ENCODE measurements at places on chromosomes 4 and X.
A peak's percentile ranks its signal among the peaks of the same experiment; 100 is the strongest.

- no peak for DNase-seq
Measured at GRCh38 chr4:171025343-171025742, 787.9 kb upstream of the GALNTL6 start.

- DNase-seq: no peak
Measured at GRCh38 chr4:24443200-24443599, 141.2 kb downstream of the DHX15 start.

GRCh38 chr4:186067757-186068385 lies 1.1 kb upstream of the TLR3 start:
- DNase-seq: peak; percentile 30

DNA sequence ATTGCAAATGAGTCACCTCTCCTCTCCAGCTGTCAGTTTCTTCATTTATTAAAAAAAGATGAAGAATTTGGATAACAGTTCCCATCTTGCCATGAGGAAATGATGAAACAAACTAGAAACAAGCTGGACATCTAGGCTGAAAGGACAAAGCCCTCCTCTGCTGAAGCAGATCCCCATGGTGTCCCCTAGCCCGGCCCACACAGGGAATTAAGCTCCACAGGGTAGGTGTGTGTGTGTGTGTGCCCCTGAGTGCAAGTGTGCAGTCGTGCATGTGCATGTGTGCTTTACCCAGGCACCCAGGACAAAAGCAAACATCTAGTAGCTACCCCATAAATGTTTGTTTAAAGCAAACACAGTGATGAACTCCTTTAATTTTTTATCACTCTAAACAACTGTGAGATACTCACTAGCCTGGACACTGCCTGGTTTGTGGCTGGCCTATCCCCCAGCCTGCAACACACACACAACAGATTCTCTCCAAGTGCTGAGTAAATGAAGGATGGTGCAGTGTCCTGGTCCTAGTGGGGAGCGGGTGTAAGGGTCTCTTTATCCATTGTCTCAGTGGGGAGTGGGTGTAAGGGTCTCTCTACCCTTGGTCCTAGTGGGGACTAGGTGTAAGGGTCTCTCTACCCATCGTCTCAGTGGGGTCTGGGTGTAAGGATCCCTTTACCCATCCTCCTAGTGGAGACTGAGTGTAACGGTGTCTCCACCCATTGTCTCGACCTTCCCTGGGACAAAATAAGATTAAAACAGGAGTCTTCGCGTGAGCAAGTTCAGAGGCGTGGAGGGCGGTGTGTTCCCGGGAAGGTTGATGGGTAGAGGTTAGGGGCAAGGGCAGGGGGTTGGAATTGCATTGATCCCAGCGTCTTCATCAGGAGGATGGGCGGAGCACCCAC lies 688 bp upstream of the EVC start:
- DNase-seq: no peak

DNA sequence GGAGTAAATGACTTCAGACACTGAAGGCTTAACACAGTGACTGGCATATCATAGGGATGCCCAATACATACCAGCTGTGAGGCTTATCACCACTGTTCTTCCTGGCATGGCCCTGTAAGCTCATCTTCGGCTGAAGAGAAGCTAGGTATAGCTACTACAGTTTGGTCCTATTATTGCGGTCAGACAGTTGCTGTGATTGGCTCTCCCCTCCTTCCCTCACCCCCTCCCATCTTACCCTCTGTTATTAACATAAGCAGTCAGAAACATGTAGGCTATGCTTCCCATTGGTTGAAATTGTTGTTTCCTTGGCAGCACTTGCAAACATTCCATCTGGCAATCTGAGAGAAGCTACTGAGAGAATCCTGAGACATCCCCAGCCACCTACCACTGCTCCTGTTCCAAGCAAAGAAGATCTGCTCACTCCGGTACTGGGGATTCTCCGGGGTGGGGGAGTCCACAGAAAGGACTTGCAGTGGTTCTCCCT lies at the start of gene AKAP14:
AKAP14 (plus strand) TSS at position 51 of the 484 bp plus-strand sequence. CDS start 7,331 bp downstream, outside the sequence.
- DNase-seq: no peak

- DNase-seq: no peak
Measured at GRCh38 chr4:40059362-40059761, 2.7 kb downstream of the N4BP2 start.

GRCh38 chr4:71857713-71858451 lies 74.0 kb upstream of the GC start:
- DNase-seq: peak; percentile 66

GRCh38 chr4:152197211-152197610 lies 338.7 kb downstream of the FBXW7 start:
- DNase-seq: no peak

- DNase-seq: no peak
Measured at GRCh38 chr4:169484485-169484884, 127.9 kb downstream of the NEK1 start.

DNA sequence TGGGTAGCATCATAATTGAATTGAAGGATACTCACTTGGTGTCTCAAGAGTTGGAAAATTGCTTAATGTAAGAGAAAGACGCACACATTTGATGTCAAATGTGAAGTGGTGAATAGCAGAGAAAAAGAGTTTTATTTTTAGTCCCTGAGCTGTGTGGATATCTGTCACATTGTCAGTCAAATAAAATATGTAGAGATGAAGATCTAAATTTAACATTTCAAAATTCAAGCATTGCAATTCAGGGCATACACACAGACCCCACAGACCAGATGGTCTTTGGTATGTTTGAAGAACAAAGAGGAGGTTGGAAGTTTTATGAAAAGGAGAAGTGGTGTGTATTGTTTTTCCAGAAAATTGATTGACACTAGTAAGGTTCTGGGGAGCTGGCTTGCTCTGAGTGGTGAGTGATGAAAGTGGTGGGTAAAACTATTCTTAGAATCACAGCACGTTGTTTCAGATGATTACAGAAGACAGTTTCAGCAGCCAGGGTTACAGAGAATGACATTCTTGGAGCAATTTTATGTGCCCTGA lies 44.9 kb upstream of the BBS12 start:
- DNase-seq: no peak

- no peak for DNase-seq
Measured at GRCh38 chr4:24881508-24882196, 31.2 kb downstream of the CCDC149 start.

DNA sequence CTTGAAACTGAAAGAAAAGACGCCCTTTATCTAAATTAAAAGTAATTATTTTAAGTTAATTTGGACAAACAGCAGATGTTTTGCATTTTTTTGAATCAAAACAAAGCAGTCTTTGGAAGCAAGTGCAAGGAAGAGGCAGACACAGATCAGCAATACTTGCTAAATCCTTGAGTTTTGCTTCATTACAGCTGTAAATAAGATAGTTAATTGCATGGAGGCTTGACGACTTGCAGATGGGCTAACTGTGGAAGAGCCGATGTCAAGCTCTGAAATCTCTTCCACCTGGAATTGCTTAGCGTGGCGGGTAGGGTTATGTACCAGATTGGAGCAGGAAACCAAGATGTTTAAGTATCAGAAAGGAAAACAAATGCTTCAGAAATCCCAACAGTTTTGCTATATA lies 148.8 kb downstream of the POLA1 start:
- DNase-seq: no peak

DNA sequence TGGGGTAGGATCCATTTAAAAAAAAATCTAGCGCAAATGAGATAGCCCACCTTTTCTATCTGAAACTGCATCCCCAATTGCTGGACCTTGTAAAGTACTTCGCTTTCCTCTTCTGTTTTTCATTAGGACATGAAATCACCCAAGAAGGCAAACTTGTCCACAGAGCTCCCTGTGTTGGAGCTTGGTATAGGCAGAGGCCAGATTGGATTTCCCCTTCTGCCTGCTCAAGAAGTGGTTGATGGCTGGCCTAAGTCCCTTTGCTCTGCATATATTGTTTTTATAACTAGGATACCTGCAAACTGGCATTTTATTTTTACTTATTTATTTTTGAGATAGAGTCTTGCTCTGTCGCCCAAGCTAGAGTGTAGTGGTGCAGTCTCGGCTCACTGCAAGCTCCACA lies 28.4 kb downstream of the RNF4 start:
- DNase-seq: no peak

DNA sequence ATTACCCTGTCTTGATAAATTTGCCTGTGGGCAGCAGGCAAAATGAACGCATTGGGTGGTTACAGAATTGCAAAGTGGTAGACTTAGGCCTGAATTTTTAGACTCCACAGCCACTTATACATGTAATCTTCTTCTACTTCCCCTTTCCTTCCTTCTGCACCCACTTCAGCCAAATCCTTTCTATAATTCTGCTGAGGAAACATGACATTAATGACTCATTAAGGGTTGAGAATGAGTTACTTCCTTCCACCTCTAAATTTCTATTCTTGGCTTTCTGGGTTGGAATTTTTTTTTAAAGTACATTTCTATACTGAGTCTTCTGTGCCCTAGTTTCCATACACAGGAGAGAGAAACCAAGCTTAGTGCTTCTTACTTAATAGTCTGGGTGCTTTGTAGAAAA lies 10.1 kb downstream of the PAPSS1 start:
- DNase-seq: no peak

- DNase-seq: no peak
Measured at GRCh38 chr4:75434105-75434504, 80.1 kb downstream of the RCHY1 start.

GRCh38 chrX:96846841-96847240 lies 36.9 kb upstream of the RPA4 start:
- no peak for DNase-seq

DNA sequence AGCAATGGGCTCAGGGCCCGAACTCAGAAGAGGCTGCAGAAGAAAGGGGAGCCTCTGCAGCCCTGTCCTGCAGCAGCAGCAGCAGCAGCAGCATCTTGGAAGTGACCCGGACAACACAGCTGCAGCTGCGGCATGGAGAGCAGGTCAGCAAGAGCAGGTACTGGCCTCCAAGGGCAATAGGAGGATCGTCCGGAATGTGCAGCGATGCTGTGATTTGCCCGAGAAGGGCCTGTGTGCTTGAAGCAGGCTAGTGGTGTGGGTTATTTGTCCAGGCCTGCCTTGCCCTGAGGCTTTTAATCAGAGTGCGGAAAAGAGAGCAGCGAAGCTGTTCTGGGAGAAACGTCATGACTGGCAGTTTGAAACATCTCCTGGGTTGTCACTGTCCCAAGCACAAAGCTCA lies 126.0 kb downstream of the F11 start:
- no peak for DNase-seq

GRCh38 chrX:68757731-68758130 lies 71.1 kb upstream of the EFNB1 start:
- DNase-seq: no peak

DNA sequence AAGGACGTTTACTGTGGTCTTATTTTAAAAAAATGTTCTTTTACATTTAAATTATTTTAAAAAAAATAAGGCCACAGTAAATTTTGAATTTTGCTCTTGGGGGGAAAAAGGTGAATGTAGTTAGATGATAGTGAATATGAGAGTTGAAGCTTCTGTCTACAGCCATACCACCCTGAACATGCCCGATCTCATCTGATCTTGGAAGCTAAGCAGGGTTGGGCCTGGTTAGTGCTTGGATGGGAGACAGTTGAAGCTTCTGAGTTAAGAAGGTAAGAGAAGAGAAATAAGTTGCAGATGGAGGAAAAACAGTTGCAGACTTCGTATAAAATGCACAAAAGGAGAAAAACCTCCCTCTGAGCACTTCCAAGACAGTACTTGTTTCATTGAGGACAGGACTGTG lies 115.6 kb upstream of the NR3C2 start:
- no peak for DNase-seq

- DNase-seq: no peak
Measured at GRCh38 chrX:41045960-41046567, 39.2 kb upstream of the USP9X start.

GRCh38 chrX:44343412-44344141 lies at the start of gene EFHC2:
Gene EFHC2, minus strand, starts transcription at chrX:44343672. Its CDS starts 84 bp downstream, at chrX:44343588.
- peak; percentile 47 for DNase-seq

DNA sequence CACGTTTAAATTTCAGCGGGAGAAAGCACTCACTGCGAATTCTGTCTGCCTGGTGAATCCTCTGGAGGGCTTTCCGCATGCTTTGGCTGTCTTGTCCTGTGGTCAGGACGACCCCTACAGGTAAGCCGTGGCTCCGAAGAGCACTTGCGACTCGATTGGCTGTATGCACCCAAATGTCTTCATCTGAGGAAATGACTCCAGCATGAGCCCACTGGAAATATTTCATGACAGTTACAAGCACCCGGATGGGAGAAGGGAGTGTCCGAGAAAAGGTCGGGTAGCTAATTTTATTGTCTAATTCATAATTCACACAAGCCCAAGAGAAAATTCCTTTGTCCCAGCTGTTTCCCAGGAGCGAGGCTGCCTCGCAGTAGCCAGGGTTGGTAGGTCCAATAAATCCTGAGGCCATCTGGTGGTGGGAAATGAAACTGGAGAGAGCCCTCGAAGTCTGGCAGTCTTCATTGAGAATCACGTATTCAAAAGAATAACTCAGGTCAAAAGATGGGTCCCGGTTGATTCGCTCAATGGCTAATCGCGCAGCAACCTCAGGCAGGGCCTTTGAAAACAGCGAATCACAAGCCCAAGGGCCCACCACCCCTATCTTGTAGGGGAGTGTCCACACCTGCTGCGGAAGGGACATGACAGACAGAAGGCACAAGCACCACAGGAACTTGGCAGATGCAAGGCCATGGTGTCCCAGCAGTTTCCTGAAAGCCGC lies 6.6 kb downstream of the GUCY2F start:
- DNase-seq: peak; percentile 57

- DNase-seq: no peak
Measured at GRCh38 chrX:46994096-46994495, 81.9 kb downstream of the JADE3 start.

DNA sequence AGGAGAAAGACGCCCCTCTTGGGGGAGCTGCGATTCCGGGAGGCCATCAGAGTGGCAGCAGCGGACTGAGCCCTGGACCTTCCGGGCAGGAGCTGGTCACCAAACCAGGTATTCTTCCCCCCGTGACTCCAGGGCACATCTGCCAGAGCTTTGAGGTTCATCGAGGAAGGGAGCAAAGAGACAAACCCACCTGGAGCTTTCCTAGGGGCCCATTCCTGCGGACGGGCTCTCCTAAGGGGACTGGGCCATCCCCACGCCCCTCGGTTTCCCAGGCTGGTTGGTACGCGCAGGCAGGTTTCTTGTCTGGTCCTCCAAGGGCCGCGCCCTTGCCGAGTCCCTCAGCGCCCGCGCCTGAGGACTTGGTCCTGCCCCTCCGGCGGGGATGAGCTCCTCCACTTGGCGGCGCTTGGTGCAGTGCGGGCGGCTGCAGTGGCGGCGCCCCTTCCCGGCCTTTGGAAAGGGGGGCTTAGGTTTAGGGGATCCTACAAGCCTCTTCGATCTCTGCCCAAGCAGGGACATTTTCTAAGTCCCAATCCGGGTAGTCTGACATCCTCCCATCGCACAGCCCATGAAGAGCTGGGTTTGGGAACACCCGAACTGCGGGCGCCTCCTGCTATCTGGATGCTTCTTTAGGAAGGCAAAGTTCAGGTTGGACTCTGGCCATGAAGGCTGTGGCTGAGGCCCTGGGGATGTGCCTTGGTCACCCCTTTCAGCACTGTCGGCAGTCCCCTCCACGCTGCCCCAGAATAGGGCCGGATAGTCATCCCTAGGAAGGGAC lies 538 bp downstream of the STBD1 start:
- DNase-seq: peak; percentile 76

DNA sequence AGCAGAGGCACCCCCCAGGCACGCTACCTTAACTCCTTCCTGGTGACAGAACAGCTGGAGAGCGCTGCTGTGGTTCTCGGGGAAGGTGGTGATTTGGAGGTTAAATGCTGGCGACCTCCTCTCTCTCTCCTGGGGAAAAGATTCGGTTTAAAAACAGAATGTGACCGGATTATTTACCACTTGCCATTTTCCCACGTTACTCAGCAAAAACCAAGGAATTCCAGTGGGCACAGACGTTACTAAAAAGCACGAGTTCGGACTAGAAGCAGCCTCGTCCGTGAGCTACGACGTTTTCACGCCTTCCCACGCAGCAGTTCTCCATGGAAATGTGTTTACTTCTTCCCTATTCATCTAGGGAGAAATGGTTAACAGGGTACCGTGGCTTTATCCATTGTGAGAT lies 32.3 kb upstream of the C4orf50 start:
- no peak for DNase-seq
